ENCODE measurements at places on chromosomes 4 and X.

DNA sequence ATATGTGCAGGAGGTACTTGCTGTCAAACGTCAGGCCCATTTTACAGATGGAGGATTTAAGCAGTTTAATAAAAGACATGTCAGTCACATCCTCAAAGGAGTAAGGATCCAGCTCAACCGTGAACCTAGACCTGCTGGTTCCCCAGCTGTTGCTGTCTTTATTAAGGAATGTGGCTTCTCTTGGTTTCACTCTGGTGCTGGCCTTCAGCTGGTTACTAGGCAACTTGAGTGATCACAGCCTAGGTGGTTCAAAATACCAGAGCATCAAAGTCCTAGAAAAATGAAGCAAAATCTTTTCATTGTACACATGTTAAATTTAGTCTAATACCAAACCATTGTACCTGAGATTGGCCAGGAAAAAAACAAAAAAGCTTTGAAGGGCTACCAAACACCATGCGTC is 32.7 kb upstream of the GLRA2 start:
- no peak for DNase-seq

- no peak for DNase-seq
Measured at GRCh38 chrX:13692771-13693231, 3.9 kb downstream of the RAB9A start.

GRCh38 chr4:113901994-113902787 is 77.3 kb downstream of the ARSJ start:
- DNase-seq: no peak

GRCh38 chrX:12934850-12935249 is 28.4 kb downstream of the TLR8 start:
- DNase-seq: no peak

DNA sequence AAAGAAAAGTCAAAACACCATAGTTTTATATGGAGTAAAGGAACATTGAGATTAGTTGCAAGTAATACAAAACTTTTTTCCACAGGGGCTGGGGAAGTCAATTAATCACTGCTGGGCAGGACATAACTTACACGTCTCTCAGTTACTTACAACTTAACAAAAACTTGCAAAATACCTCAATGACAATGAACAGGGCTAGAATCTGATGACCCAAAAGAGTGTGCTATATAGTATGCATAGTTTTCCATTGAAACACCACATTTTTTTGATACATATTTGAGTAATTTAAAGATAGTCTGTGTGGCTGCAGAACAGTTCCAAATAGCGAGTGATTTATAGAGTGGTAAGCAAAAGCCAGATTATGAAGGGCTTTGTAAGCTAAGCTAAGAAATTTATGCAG is 172.3 kb upstream of the TRPC5 start:
- DNase-seq: no peak

DNA sequence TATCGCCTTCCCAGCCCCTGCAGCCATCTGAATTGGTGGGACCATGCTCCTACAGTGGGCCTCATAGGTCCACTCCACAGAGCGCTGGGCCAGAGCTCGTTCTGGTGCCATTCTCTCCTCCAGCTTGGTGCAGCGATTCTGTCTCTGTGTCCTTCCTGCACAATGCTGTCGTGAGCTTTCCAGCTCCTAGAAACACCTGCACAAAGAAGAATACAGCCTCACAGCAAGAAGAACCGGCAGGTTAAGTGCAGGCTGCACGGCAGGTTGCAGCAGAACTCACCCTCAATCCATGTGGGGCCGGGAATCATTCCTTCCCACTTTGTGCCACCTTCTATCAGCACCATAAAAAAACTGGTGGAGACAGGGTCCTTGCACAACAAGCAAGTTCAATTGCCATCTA is 101.2 kb upstream of the ENPP6 start:
- DNase-seq: no peak

DNA sequence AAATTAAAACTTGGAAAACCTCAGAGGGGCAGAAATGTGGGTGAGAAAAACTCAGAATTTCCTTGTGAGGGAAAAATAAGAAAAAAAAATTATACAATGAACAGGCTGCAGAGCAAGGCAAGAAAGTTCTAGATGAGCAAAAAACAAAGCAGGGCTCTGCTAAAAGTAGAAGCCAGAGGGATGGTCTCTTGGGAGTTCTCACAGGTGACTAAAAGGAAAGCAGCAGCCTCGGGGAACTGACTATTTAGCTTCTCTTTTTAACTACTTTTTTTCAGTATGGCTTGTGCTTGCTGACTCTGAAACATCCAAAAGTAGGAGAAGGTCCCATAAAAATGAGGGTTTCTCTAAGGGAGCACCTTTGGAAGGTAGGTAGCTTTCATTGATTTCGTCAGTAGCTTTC is 36.4 kb downstream of the PCDH19 start:
- DNase-seq: no peak

GRCh38 chr4:117311215-117311614 is 225.8 kb upstream of the TRAM1L1 start:
- DNase-seq: no peak

GRCh38 chr4:102761906-102762305 is 1.1 kb upstream of the MANBA start:
- DNase-seq: no peak

GRCh38 chr4:48038666-48039065 is 22.1 kb downstream of the NIPAL1 start:
- no peak for DNase-seq

GRCh38 chr4:187732524-187732923 is 263.0 kb upstream of the ZFP42 start:
- no peak for DNase-seq

- no peak for DNase-seq
Measured at GRCh38 chr4:170109586-170110284, 20.0 kb upstream of the AADAT start.

DNA sequence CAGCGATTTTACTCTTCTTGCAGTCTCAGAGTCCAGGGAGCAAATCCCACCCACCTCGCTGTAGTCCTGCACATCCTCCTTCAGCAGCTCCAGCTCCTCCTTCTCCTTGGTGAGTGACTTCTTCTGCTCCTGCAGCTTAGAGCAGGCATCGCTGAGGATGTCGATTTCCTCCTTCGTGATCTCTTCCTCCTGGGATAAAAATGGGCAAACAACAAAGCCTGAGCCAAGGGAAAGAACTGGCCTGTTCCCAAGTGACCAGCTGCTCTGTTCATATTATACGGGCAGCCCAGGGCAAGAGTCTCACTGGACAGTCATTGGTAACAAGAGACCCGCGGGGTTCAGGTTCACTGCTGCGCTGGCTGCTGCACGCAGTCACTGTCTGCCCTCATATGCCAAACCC is 26.2 kb downstream of the FGFR3 start:
- no peak for DNase-seq

- DNase-seq: no peak
Measured at GRCh38 chrX:1361275-1361674, 24.7 kb downstream of the IL3RA start.

DNA sequence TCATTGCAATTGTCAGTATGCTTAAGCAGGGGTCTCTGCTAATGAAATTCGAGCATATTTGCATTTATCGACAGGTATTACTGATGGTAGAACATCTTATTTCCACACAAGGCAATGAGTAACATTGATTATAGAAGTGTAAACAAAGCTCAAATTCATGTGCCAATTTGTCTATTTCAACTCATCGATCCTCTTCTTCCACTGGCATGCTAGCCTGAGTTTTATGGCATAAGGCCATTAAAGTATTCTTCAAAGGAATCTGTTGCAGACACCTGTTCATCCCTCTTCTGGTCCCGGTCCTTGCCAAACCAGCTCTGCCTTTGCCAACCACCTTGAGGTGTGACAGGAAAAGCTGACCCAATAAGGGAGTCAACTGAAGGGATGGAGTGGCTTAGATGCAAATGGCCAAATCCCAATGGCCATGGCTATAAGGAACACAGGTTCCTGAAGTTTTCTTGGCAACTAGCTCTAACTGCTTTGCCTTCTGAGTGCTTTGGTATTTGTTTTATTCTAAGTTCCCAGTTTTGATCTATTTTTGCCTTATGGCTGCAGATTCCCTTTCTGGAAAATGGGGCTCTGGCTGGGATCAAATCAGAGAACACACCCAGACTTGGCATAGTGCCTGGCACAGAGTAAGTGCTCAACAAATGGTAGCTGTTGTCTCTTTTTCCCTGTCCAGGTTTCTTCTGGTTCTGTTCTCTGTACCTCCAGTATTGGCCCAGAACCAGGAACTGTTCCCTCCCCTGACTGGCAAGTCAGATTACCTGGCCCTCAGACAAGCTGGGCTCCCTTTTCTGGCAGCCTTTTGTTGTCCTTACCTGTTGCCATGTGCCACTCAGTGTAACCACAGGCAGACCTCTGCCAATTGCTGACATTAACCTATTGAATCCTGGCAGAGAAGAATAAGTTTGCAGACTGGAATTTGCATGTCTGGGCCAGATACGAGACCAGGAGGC is 63.1 kb downstream of the RTL9 start:
- DNase-seq: no peak

DNA sequence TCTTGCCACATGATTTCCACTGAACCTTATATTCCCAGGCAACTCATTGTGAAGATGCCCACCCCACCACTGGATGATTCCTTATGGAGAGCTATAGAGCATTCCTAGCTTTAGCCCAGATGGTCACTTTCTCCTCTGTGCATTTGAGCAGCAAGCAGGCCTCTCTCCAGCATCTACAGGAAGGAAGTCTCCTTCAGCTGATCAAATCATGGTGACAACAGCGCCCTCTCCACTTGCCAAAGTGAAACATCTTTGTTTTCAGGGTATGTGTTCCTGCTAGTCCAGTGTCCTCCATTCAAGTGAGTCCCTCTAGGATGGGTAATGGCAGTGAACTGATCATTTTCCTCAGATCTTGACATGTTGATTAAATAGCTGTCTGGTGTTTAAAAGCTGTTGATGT is 10.9 kb upstream of the SYTL5 start:
- no peak for DNase-seq

GRCh38 chr4:97761445-97762114 is 381.7 kb downstream of the STPG2 start:
- no peak for DNase-seq

GRCh38 chr4:17807446-17807845 is 3.1 kb downstream of the DCAF16 start:
- DNase-seq: no peak

DNA sequence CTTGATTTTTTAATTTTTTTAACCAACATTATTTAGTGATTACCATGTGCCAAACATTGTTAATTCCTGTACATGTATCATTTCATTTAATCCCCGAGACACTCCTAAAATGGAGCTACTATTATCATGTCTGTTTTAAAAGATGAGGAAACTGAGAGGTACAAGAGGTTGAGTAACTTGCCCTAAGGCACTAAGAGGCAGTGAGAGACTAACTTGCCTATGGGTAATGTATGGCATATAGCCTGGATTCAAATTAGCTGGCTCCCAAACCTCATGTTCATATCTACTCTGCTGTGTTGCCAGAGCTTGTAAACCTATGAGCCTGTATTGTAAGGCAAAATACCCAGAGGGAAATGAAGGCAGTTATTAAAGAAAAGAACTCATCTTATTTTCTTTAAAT is 443.6 kb downstream of the IL15 start:
- DNase-seq: no peak

GRCh38 chrX:16100673-16101072 is 22.7 kb upstream of the GRPR start:
- no peak for DNase-seq

DNA sequence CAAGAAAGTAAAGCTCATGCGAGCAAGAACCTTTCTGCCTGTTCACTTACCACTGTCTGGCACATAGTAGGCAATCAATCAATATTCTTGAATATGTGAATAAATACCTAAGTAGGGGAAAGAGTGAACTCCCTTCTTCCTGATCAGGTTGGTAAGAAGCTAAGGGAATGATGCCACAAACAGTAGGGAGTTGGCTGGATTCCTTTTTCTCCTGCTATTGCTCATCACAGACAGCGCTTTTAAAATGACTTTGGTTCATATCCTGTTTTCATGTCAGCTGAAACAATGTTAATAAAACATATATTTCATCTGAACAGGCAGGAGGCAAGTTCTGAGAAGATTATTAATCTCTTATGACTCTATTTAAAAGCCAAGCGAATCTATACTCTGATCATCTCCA is 99.2 kb downstream of the NSUN7 start:
- no peak for DNase-seq

- DNase-seq: no peak
Measured at GRCh38 chrX:42195506-42195905, 272.2 kb upstream of the CASK start.

GRCh38 chr4:182886768-182887167 is 30.4 kb downstream of the DCTD start:
- no peak for DNase-seq

GRCh38 chr4:110898290-110898689 is 275.4 kb upstream of the PITX2 start:
- no peak for DNase-seq

DNA sequence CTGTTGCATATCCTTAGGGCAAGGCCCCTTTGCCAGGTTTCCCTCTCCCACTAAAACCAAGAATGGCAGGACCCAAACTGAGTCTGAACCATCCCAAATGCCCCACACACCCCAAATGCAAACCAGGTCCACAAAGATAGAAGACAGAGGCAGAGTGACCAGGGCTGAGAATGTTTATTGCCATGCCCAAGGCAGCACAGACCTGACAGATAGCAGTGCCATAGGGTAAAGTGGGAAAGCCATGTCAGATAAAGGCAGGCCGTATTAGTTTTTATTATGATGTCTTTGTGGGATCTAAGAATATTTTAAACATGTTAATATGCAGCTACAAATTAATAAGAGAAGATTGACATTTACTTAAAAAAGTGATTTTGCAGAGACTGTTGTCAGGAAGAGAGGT is 29.6 kb upstream of the MND1 start:
- no peak for DNase-seq

- no peak for DNase-seq
Measured at GRCh38 chr4:17492058-17492741, 19.7 kb downstream of the QDPR start.

DNA sequence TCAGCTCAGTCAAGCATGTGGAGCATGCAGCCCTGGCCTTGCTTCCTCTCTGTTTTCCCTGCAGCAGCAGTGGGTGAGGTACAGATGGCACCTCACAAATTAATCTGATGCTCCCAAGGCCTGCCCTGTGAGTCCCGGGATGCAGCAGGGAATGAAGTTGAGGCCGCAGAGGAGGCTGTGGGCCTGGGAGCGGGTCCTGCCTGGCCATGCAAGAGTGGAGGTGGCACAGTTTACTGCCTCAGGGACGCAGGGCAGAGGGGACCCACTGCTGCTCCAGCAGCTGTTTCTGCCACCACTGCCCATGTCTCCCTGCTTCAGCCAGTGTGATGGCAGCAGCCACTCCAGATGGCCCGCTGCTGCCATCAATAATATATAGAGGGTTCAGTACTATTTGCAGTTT is 474.6 kb downstream of the EPHA5 start:
- DNase-seq: no peak

- no peak for DNase-seq
Measured at GRCh38 chr4:1202526-1203011, 30.2 kb upstream of the SPON2 start.

DNA sequence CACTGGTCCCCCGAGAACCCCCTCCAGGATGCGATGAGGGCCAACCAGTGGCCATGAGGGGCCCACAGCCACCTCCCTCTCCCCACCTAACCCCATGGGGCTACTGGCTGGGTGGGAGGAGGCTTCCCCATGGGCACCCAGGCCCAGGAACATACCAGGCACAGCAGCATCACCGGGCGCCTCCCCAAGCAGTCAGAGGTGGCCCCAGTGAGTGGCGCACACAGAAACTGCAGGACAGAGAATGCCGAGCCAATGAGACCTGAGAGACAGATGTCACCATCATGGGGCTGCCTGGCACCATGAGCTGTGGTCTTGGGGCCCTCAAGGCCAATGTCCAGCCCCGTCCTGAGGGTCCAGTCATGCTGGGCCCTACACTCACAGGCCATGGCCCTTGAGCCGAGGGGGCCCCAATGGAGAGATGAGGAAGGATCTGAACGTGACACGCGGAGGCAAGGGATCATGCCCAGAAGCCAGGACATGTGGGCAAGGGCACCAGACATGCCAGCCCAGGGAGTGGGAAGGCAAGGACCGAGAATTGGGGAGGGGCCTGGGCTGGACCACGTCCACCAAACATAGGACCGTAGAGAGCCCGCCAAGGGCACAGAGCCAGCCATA is 30.1 kb downstream of the NOP14 start:
- no peak for DNase-seq

Data from hypothalamus (tissue), 51 donors.